RWPE2 (cell line): ENCODE measurements at places on chromosomes 7 and 10.

DNA sequence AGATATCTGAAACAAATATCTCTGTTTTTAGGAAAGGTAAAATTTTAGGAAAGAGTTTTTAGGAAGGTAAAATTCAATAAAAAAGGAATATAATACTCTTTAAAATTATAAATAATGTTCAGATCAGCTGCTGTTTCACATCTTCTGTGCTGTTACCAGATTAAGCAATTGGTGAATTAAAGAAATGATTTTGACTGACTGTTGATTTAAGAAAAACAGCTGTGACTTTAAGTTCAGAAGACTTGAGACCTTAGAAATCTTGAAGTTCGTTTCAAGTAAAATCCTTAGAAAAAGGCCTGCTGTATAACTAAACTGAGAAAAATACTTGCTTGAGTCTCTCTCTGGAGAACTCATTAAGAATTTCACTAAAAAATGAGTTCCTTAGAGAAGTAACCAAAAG is 250.6 kb downstream of the DOCK4 start:
- DNase-seq: no peak

DNA sequence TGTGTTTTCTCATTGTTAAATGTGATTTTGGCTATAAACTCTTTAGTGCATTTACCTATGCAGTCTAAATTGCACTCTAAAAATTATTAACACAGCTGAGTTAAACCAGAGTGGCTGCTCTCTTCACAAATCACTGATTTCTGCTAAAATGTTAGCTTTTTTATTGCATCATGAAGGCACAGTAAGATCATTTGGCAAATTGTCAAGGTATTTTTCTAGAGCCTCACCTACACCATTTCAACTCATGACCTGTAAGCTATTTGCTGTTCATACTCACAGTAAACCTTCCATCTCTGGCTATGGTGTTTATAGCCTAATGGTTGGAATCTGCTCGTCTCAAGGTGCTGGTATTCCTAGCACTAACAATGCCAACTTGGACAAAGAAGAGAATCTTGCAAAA is 25.7 kb downstream of the NDUFB2 start:
- no peak for DNase-seq

- no peak for DNase-seq
These were observed 24.1 kb downstream of the TAX1BP1 start for GRCh38 chr7:27763983-27764508.

- DNase-seq: no peak
These were observed 75.3 kb downstream of the ZNF92 start for GRCh38 chr7:65448816-65449504.

- no peak for DNase-seq
These were observed 125.3 kb upstream of the RSU1 start for GRCh38 chr10:16942381-16943078.

DNA sequence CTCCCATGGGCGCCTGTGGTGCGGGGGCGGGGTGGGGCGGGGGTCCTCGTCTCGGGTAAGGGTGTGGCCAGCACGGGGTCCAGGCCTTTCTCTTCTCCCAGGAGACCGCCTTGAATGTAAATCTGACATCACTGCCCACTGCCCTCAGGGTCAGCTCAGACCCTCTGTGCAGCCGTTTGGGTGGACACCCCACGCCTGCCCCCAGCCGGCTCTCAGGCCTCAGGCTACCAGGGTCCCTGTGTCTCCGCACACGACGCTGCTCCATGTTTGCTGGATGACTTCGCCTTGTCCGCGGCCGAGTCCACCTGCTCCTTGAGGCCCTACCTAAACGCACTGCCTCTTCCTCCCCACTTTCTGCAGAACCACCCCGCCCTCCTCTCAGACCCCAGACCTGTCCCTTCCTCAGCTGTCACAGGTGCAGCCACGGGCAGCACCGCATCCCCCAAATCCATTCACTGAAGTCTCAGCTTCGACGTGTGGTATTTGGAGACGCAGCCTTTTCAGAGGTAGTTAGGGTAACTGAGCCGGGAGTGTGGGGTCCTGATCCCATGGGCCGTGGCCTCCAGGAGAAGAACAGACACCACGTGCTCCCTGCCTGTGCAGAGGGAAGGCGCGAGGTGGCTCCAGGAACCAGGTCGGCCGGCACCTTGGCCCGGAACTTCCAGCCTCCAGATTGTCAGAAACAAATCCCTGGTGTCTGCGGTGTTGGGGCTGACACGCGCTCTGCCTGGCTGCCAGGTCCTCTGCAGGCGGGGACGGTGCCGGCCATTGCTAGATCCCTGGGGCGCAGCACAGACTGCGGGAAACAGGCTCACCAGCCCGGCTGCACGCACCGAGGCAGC is 97.4 kb upstream of the DIP2C start:
- no peak for DNase-seq

GRCh38 chr10:104802941-104803340 is 161.9 kb downstream of the SORCS3 start:
- DNase-seq: no peak

DNA sequence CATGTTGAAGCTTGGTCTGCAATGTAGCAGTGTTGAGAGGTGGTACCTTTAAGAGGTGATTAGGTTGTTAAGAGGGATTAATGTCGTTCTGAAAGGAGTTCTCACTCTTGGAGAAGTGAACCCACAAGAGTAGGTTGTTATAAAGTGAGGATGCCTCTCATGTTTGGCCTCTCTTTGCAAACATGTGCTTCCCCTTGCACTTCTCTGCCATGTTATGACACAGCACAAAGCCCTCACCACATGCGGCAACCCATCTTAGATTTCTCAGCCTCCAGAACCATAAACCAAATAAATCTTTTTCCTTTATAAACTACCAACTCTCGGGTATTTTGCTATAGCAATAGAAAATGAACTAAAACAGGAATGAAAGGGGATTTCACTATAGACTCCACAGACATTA is 66.3 kb downstream of the KMT2C start:
- no peak for DNase-seq

DNA sequence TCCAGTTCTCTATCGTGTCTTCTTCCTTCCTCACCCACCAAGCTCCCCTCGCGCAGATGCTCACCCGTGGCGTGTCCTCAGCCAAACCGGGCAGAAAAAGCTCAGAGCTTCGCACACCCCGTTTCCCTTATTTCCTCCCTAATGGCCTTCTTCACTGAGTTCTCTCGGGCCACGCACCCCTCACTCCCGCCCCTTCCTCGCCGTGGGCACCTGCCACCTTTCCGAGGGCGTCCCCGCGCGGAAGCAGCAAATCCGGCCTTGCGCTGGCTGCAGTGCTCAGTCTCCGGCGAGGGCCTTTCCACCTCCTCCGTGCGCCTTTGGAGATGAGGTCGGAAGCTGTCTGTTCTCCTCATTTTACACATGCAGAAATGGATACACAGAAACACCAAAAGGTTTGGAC is 12.4 kb upstream of the CALML3 start:
- no peak for DNase-seq

- no peak for DNase-seq
These were observed 187.4 kb downstream of the RNLS start for GRCh38 chr10:88395677-88396076.

GRCh38 chr10:102779680-102780526 is 36.2 kb downstream of the WBP1L start:
- DNase-seq: no peak

DNA sequence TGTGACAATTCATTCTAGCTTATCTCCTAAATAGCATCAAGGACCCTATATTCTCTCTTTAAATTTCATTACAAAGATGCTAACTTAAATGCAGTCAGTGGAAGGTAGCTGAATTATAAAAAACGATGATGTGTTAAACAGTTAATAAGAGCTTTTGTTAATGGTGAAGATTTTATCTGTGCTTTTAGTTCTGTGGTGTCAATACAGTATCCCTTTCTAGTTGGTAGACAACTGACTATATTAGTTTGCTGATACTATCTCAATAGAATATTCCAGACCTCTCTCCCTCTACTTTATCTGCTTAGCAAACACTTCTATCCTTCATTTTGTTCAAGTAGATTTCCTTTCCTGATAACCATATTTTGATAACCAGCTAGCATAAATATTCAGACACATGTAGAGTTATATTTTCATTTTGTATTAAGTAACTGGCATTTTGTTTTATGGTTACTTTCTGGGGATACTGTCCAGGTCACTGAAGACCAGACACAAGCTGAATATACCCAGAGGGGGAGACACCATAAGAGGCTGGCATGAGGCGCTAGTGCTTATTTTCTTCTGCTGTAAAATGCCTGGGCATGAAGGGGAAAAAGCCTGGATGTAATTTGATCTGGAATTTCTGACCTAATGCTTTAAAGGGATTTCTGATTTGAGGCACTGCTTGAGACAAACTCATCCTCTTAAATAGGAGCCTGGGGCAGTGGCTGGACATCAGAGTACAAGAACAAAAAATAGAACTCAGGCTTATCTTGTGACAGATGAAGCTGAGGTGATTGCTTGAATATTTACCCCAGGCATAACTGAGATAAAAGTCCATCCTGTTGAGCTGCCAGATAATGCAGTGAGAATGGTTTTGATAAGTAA is 197.5 kb downstream of the MALRD1 start:
- no peak for DNase-seq

DNA sequence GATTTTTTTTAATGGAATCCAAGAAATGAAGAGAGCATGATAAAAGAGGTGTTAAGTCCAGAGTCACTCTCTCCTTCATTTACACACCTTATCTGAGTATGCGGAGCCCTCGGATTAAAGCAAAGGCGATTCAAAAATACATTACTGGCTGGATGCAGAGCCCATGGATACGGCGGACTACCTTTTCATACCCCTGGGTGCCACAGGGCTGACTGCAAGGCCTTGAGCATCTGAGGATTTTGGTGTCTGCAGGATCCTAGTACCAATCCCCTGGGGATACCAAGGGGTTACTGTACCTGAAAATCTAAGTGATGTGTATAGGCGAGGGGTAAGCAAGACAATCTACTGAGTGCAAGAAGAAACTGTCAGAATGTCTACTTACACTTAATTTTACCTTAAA is 20.5 kb downstream of the PIP4K2A start:
- no peak for DNase-seq

GRCh38 chr10:7054915-7055314 is 355.9 kb downstream of the SFMBT2 start:
- DNase-seq: no peak

GRCh38 chr10:63702092-63702491 is 180.9 kb downstream of the REEP3 start:
- DNase-seq: no peak

- DNase-seq: no peak
These were observed 13.6 kb upstream of the PRKAG2 start for GRCh38 chr7:151890355-151891004.

DNA sequence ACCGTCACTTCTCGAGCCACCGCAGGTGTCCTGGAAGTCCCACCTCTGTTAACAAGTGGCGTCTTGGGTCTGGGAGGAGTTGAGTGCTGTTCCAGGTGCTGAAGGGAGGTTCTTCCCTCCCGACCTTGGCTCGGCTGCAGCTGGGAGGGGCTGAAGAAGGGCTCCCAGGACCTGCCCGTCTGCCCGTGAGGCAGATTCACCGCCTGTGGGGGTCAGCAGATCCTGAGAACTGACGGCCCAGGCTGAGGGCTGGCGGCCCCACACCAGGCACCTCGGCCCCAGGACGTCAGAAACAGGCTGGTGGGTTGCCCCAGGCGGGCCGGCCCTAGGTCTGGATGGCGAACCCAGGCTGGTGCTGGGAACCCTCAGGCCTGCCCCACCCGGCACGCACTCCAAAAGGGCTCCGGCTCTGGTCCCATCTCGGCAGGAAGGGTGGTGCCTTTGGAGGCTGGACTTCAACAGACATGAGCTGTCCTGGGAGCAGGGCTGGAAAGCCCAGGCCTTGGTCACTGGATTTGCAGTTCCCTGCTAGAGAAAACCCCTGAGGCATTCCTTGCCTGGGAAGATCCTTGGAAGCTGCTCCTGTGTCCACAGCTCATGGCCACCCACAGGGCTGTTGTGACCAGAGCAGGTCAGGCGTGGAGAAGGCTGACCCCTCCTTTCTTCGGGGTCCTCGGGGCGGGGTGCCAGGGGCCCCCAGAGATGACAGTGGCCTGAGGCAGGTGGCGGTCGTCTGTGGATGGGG is 42.6 kb upstream of the CFAP46 start:
- DNase-seq: no peak

DNA sequence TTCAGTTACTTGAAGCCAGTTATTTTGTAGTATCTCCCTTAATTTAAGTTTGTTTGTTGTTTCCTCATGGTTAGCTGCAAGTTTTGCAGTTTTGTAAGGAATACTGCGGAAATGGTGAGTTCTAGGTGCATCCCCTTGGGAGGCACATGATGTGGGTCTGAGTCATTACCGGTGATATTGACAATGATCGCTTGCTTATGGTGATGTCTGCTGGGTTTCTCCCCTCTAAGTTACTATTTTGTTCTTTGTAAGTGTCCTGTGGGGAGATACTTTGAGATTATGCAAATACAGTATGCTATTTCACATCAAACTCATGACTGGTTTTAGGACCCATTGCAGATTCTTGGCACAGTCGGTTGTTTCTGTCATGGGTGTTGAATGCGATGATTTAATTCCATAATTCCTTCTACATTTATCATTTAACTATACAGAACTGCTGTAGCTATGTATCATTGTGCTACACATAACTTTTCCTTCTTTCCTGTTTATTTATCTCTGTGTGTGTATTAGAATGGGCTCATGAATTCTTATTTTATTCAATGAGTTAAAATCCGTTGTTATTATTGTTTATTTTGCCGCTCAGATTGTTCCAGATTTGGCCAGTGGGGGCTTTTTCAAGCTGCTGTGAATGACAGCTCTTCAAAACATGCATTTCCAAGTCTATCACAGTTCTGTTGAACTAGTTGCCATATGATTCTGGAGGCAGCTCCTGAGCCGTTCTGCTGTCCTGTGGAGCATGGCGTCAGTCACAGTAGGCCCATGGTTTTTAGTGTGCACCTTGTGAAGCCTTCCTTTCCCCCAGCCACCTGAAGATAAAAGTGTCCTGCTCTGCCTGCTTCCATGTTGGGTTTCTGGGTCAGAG is 18.4 kb downstream of the TSPAN14 start:
- DNase-seq: peak; percentile 78
